ENCODE measurements at places on chromosomes 11 and 22. TPM values are rescaled to one million over a fixed set of nuclear protein-coding genes. Genes with fewer than 3 reads are reported as not detected.

GRCh38 chr22:49955581-49956417 is 4.8 kb upstream of the PIM3 start:
- no peak for DNase-seq

GRCh38 chr11:59973097-59973496 is 9.3 kb downstream of the OOSP4A start:
- DNase-seq, result no peak

- no peak for DNase-seq
Measured at GRCh38 chr11:9838229-9838628, 174.4 kb downstream of the SWAP70 start.

- DNase-seq, result no peak
Measured at GRCh38 chr11:117673602-117674001, 123.4 kb downstream of the DSCAML1 start.

MAPK8IP2 gene
- polyA plus RNA-seq, result 1.0 TPM

PRDM11 gene
- polyA plus RNA-seq, result 19.7 TPM

OR4A16 gene
- not detected for polyA plus RNA-seq

Data from left renal pelvis (tissue), 4 donors.